Stimulated activated CD4-positive, alpha-beta T cell treated with anti-CD3 and anti-CD28 coated beads, Interleukin-12 subunit alpha, Interleukin-12 subunit beta, amount 100 ng/mL, for 24 hours (primary cell): ENCODE measurements at places on chromosomes 1 and 21.

- no peak for DNase-seq
Observed at GRCh38 chr1:31748365-31748764, 15.8 kb downstream of the ADGRB2 start.

GRCh38 chr1:98054786-98055185 lies 134.0 kb upstream of the DPYD start:
- DNase-seq, result no peak

GRCh38 chr1:31837451-31838158 lies 21.8 kb upstream of the SPOCD1 start:
- no peak for DNase-seq

GRCh38 chr1:6783936-6784559 lies 1.2 kb upstream of the CAMTA1 start:
- DNase-seq, result no peak

- DNase-seq, result no peak
Observed at GRCh38 chr1:160726114-160726497, 12.9 kb upstream of the SLAMF7 start.

DNA sequence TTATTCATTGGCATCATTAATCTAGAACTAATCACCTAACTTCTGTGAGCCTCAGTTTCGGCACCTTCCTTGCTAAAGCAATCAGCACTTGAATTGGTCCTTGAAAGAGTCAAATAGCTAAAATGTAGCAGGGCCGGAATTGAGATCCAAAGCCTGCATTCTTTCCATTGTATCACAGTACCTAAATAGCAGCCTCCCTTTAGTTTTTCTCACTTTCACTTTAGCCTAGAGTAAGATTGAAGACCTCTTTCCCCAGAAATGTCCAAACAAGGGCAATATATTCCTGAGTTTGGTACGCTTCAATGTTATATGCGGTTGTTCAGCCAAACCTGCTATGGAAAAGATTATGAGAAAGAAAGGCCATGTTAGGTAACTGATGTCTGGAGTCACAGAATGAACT lies 121.9 kb upstream of the BMP8A start:
- no peak for DNase-seq

DNA sequence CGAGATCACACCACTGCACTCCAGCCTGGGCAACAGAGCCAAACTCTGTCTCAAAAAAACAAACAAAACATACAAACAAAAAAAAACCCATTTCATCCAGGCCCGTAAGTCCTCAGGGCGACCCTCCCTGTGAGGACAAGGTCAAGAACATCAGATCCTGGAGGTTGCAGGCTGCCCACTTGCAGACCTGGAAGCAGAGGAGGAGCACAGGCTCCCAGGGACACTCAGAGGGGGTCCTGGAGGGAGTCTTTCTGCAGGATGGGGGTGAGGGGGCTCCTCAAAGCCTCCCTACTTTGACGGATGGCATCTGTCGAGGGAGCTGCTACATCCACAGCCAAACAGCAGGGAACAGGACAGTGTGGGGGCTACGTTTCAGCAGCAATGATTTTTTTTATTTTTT lies 47.2 kb downstream of the RIPK4 start:
- no peak for DNase-seq

GRCh38 chr21:17195976-17196375 lies 316.9 kb upstream of the CXADR start:
- DNase-seq, result no peak

- DNase-seq, result peak; percentile 90
Observed at GRCh38 chr1:203326830-203327683, 21.7 kb downstream of the BTG2 start.

DNA sequence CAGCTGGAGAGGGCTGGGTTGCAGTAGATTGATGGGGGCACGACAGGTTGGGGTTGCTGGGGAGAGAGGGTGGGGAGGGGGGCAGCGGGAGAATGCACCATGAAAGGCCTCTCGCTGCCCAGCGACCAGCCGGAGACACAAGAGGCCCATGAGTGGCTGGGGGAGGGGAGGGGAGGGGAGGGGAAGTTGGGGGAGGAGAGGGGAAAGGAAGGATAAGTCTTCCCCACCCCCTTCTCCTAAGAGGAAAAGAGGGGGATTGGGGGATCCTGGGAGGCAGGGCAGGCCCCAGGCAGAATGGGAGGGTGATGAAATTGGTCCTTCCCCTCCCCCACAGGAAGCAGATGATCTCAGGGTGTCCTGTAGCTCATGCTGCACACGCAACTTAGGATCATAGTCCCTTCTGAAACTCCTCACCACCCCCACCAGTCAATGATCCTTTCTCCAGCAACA lies 45.7 kb downstream of the PAX7 start:
- no peak for DNase-seq

DNA sequence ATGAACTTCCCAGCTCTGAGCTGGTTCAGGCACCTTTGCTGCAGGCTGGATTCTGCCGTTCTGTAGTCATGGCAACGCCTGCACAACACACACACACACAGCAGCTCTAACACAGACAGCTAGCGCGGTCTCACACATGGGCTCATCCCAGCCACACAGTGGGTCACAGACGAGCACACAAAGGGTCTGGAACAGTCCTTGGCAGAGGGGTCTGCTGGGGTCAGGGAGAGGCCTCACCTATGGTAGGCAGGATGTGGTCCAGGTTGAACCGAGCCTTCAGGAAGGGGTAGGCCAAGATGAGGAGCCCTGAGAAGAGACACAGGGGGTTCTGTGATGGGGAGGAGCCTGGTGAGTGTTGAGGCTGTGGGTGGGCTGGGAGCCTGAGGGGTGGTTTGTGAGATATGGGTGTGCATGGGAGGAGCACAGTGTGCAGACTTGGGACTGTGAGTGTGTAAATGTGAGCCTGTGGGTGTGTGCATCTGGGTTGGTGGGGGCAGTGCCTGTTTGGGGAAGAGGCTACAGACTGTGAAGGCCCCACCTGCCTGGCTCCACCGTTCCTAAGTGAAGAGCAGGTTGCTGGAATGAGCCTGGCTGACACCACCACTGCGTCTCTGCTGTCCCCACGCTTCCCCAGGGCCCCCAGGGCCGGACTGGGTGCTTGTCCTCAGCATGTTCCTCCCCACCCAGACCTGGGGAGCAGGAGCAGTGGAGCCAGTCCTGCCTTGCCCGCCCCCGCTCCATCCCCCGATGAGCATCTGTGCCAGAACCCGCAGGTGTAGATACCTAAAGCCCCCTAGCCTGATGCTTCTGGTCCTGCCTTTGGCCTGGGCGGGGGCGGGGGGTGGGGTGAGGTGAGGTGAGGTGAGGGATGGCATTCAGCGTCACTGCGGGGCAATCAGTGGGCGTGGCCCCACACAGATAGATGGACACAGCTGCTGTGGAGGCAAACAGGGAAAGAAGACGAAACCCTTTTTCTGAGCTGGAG lies 1.5 kb downstream of the KNCN start:
- no peak for DNase-seq

DNA sequence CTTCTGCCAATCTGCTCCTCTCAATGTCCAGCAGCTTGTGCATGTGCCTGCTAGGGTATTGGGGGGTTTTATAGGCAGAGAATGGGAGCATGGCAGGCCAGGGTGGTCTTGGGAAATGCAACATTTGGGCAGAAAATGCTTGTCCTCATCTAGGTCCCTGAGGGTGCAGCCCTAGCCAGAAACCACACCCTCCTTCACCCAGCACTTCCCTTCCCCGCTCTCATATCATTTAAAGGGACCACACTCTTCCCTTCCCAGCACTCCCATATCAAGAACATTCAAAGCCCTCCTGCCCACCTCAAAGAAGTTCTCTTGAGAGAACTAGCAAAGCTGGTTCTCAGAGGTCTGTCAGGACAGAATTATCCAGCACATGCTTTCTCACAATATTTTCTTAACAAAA lies 62.1 kb downstream of the HSD3B1 start:
- no peak for DNase-seq

- no peak for DNase-seq
Observed at GRCh38 chr1:183870351-183871077, 65.6 kb downstream of the RGL1 start.

DNA sequence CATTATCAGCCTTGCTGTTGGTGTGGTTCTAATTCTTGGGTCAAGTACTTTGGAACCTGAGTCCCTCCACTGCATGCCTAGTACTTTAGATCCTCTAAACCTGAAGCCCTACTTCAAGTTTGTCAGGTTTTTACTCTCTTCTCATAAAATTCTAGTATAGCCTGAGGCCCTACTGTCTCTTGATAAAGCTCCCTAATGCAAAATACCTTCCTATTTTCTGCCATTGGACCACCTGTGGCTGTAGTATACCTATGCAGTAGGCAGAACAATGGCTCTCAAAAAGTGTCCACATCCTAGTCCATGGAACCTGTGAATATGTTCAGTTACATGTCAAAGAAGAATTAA lies 47.5 kb upstream of the NEK7 start:
- no peak for DNase-seq

DNA sequence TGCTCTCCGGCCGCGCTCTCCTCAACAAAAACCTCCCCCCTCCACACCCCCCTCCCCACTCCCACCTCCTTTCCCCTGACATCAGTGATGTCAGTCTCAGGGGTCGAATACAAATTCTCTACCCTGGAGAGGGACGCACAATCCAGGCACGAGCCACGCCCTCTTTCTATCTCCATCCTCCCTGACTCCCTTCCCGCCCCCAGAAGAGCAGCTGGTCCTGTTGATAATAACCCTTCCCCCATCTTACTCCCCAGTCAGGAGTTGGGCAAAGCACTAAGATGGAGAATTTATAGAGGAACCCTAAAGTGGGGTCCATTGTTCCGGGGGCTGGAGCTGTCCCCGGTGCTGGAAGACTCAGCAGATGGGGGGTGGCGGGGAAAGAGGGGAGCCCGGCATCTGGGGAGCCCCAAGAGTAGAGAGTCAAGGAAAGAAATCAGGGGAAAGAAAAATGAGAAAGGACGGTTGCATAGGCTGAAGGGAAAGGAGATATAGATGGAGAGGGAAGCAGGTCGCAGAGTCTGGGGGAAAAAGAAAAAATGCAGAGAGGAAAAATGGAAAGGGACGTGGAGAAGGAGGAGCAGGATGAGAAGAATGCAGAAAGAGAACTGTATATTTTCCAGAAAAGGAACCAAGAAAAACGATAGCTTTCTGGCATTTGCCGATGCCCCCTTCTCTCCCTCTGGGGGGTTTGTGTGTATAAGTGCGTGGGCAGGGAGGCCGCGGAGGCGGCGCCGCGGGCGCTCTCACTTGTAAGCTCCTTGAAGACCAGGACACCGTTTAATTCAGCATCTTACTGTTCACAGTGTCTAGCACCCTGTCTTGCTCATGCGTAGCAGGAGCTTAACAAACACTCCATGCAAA lies at the start of gene CELF3:
CELF3 (minus strand) TSS at position 33 of the 861 bp plus-strand sequence. CDS start 783 bp downstream, outside the sequence.
- no peak for DNase-seq

DNA sequence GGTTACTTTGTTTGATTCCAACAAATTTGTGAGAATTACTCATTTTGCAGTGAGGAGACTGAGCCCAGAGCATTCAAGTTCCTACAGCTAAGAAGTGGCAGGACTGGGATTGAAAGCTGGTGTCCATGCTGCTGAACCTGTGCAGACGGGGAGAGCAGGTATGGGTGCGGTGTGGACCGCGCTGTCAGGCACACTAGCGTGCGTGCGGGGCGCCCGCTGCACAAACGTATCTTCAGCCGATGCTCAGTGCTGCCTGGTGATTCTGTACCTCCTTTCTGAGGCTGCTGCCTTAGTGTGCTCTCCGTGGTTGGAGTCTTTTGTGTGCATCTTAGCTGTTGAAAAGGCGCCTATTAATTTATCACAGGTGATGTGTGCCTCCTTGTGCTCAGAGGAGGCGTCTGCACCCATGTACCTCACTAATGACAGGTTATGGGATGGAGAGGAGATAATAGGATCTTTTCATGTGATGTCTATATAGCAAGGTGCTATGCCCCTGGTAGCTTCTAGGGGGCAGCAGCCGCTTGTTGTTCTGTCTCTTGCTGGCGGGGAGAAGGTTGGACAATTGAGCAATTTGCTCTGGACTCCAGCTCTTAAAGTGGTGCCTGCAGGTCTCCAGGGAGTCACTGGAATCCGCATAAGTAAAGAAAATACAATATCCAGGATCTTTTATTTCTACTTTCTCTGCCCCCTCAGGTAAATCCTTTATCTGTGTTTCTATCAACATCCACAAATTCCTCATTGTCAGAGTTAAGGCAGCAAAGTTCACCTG lies 32.5 kb downstream of the PEX14 start:
- DNase-seq, result no peak

GRCh38 chr1:207124389-207124788 lies 20.4 kb downstream of the C4BPA start:
- no peak for DNase-seq

DNA sequence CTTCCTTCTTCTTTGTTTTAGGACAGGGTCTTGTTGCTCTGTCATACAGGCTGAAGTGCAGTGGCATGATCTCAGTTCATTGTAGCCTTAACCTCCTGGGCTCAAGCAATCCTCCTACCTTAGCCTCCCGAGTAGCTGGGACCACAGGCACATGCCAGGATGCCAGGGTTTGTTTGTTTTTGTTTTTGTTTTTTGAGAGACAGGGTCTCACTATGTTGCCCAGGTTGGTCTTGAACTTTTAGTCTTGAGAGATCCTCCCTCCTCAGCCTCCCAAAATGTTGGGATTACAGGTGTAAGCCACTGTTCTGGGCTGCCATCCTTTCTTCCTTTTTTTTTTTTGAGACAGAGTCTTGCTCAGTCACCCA lies 56.5 kb upstream of the SLC45A1 start:
- DNase-seq, result no peak

DNA sequence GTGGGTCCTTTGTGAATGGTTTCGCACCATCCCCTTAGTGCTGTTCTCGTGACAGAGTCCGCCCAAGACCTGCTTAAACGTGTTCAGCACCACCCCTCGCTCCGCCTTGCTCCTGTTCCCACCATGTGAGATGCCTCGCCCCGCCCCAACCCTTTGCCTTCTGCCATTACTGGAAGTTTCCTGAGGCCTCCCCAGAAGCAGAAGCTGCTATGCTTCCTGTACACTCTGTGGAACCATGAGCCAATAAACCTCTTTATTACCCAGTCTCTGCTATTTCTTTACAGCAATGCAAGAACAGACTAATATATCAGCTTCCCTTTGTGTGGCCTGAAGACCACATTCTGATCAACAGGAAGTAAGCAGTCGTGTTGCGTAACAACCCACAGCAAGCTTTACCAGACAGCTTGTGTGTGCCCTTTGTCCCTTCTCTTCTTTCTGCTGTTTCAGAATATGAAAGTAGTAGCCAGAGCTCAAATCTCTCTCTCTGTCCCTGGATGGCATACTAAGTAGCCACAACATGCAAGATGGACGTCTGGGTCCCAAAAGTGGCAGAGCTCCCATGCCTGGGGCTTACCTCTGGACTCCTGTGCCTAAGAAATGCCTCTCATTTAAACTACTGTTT lies 14.1 kb downstream of the HENMT1 start:
- DNase-seq, result peak; percentile 33

GRCh38 chr21:34670962-34671348 lies 2.2 kb downstream of the CLIC6 start:
- no peak for DNase-seq

GRCh38 chr1:53735681-53736080 lies 3.3 kb downstream of the GLIS1 start:
- no peak for DNase-seq
